ENCODE measurements at places on chromosomes 6 and 20.

DNA sequence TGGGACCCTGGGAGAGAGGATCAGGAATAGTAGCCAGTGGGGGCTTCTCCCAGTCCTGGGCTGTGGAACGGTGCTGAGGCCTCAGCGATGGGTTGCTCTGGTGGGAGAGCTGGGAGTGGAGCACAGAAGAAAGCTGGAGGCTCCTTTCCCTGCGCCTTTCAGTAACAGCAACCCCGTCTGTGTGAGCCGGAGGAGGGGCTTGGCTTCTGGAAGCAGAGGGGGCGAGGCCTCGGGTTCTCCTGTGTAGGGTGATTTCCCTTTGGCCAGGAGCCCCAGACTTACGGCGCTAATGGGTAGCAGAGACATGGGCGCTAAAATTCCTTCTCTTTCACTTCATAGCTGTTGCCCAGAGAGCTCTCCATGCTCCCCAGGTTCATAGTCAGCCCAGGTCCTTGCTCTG, 55.0 kb downstream of the DAAM2 start:
- no peak for DNase-seq

DNA sequence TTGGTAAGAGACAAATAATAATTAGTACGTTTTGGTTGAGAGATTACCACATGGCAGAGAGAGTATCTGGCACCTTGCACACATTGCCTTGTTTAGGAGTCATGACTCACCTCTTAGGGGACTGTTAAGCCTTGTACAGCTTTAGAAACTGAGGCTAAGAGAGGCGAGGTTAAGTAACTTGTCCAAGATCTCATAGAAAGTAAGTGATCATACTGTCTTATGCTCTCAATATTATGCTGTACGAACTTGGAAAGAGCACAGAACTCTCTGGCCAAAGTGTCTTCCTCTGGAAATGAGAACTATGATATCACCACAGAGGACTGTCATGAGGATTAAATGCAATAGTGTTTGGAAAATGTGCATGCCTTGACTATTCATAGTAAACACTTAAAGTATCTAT, 249.0 kb downstream of the UTRN start:
- DNase-seq: no peak

DNA sequence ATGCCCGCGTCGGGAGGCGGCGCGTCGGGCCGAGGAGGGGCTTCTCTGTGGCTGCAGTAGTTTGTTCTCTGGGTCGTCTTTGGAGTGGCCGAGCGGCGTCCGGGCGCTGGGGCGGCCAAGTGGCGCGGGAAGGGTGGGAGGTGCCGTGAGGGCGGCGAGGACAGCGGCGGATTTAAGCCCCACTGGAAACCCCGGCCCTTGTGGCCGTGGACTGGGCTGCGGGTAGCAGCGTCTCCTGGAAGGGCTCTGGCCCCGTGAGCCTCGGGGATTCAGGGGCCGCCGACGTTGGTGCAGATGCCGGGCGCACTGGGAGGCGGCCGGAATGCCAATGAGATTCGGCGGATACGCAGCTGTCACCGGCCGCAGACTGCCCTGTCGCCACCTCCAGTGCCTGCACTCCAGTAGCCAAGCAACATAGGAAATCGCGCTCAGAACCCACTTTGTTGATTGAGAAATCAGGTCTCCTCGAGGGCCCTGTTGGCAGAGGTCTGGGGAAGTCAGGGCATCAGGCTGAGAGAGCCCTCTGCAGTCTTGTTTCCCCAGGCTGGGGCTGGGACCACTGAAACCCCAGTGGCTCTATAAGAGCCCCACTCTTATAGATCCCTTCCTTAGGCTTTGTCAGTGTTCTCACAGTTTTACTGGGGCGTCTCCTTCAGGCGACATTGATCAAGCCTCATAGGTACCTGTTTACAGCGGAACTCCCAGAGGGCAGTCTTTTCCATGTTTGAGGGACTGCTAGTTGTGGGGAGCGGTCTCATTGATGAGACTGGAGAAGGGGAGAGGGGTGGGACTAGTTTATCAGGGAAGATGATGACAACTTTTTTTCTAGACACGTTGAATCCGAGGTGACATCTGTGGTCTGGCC, 642 bp downstream of the GZF1 start:
- DNase-seq: peak; percentile 49

DNA sequence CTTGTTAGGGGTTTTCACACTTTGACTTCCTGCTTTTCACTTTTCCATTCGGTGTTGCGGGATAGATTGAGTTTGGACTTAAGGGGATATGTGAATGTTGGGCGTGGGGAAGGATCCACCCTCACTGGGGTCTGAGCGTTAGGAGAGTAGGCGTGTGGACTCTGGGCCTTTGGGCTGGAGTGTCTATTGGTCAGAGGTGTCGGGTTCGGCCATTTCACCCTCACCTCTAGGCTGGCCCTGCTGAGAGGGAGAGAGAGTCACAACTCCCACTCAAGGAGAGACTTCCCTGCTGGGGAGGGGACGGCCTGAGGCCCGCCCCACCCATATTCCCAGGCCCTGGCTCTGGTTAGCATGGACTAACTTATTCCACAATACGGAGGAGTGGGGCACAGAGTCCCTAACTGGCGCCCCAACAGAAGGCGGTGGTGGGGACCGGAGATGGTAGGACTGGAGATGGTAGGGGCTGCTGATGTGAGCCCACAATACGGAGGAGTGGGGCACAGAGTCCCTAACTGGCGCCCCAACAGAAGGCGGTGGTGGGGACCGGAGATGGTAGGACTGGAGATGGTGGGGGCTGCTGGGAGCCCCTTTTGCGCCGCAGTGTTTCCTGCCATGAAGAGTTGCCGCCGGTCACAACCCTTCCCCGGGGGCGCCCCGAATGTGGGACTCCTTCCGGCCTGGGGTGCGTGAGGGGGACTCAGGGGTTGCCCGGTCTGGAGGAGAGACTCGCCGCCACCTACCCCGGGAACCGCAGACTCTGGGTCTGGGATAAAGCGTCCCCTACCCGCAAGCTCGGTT, 1.4 kb upstream of the PTPRA start:
- DNase-seq: no peak

- DNase-seq: no peak
These were observed 220.8 kb upstream of the HEY2 start for GRCh38 chr6:125528621-125529041.

GRCh38 chr6:105755885-105756284, 330.3 kb upstream of the PRDM1 start:
- no peak for DNase-seq

- DNase-seq: no peak
These were observed 34.4 kb upstream of the MRPS10 start for GRCh38 chr6:42251911-42252637.

DNA sequence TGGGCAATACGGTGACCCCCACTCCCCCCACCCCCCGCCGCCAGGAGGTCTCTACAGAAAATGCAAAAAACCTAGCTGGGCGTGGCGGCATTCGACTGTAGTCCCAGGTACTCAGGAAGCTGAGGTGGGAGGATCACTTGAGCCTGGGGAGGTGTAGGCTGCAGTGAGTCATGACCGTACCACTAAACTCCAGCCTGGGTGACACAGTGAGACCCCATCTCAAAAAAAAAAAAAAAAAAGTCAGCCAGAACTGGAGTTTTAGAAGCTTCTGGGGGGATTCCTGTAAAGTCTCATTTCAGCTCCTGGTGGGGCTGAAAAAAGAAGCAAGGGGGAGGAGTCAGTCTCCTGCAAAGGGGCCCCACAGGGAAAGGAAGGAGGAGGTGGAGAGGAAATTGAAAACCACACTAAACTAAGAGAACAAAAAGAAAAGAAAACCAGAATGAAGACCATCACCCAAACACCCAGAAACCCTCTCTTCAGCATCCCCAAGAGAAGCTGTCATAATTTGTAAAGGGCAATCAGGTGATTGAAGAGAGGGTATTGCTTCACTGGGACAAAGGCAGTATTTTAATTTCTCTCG, 50.4 kb downstream of the NOL4L start:
- DNase-seq: no peak

DNA sequence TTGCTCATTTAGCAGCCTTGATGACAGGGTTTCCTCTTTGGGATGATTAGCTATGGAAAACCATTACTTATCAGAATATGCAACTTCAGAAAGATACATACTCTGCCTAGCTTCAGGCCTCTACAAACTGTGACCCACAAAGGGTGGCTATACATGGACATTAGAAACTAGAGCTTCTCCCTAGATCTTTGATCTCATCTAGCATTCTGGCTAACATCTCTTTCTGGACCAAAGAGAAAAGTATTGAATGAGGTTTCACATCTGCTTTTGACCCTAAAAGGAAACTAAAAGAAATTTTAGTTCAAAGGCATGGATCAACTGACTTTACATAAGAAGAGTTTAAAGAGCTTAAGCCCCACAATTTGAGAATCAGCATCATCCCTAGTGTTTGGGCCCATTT, 12.4 kb upstream of the HMGN3 start:
- DNase-seq: no peak

DNA sequence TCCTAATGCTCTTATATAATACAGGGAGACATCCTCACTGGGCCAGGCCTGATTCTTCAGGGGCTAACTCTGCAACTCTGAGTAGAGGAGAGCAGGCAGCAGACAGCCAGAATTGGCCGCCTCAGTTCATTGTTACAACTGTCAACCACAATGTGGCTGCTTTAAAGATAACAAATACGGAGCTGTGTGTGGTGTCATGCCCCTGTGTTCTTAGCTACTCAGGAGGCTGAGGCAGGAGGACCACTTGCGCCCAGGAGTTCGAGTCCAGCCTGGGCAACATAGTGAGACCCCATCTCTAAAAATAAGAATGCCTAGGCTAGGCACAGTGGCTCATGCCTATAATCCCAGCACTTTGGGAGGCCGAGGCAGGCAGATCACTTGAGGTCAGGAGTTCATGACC, 34.3 kb downstream of the CEP250 start:
- DNase-seq: no peak

DNA sequence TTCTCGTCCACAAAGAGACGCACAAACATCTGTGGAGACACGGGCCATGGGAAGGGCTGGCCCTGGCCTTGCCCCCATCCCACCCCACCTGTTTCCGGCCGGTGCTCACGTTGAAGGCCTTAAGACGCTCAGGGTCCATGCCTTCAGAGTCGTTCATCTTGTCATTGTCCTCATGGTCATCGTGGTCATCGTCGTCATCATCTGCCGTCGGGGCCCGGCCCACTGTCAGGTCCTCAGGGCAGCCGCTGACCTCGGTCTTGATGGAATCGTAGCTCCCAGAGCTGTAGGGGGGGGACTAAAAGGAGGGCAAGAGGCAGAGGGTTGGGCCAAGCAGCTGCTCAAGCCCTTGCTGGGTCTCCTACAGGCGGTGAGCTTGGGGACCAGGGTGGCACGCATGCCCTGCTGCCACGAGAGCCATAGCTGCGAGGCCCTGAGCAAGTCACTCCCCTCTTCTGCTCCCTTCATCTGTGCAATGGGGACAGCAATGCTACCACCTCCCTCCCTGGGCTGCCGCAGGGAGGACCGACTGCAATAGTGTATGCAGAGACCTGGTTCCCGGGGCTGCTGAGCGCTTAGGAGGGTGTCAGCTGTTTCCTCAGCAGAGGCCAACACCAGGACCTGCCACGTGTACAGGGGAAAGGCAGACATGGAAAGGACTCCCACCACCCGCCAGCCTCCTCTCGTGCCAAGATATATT, 95.5 kb downstream of the ASXL1 start:
- no peak for DNase-seq

DNA sequence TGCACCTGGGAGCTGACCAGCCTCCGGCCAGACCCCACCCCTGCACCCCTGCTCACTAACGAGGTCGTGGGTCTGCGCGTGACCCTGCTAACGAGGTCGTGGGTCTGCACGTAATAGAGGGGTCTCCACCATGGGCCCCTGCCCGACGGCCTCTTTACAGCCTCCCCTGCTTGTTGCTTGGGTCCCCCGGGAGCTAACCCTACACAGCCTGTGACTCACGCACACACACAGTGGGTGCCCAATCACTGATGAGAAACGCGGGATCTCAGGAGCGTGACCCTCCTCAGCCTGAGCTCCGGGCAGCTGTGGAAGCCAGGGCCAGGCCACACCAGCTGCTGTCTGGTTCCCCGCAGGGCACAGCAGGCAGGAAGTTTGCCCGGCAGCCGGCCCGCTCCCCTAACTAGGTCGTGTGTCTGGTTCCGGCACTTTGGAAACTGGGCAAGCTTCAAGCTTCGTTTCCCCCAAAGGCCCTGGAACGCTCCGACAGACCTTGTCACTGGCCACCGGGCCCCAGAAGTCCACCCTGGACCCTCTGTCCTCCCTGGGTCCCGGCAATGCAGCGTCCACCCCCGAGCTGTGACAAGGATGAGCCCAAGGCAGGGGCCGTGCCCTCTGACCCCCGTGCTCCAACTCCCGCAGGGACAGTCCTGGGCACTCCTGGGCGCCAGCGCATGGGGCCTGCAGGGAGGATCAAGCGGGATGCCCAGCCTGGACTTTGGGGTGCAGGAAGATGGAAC, 767 bp downstream of the PTK6 start:
- DNase-seq: peak; percentile 98

DNA sequence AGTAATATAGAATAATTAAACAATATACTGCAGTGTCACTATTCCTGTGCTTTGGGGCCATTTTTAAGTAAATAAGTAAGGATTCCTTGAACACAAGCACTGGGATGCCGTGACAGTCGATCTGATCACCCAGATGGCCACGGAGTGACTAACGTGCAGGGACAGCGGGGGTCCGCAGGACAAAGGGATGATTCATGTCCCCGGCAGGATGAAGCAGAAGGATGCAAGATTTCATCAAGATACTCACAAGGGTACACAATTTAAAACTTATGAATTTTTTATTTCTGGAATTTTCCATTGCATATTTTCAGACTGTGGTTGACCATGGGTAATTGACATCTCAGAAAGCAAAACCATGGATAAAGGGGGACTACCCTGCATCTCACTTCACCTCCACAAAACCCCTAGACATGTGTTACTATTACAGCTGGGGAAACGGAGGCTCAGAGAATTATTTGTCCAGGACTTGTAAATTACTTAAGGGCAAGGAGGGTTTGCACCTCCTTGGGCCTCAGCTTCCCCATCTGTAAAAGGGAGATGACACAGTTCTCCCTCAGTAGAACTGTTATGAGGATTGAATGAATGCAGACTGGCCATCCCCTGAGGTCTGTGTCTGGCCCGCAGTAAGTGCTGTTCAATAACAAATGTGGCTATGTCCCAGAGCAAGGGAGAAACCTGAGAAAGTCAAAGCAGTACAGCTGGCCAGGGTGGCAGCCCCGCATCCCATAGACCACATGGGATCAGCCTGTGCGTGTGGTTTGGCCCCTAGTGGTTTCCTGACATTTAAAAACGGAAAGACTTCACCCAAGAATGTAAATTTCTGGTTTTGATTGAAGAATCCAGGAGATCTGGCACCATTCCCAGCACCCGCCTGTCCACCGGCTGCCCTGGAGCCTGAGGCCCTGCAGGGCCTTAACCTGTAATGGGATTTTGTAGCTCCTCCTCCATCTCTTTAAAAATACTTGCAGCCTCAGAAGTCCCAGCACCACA, 235.5 kb downstream of the BMP7 start:
- DNase-seq: no peak

GRCh38 chr6:45272626-45273025, 55.5 kb upstream of the RUNX2 start:
- no peak for DNase-seq
